ENCODE measurements at places on chromosomes 1 and 21.

DNA sequence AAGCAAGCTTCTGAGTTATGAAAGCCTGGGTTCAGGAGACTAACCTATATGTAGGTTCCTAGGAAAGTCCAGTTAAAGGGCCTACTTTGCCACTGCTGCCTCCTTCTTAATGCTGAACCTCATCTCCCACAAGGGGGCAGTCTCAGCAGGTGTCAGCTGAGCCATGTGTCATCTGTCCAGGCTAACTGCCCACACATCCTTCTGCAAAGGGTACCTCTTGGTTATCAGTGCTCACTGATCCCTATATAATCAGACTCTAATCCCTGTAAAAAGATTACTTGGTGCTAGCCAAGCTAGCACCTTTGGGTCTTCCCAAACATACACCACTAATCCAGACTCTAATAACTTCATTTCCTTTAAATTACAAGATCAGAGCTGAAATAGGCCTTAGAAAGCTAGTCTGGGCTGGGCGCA is 9.0 kb downstream of the PRDX1 start:
- DNase-seq: peak; percentile 39

- DNase-seq: peak; percentile 45
These were observed 7.9 kb upstream of the UMODL1 start for GRCh38 chr21:42063191-42063570.

- DNase-seq: no peak
These were observed 226.4 kb downstream of the TGFB2 start for GRCh38 chr1:218571491-218571890.

- no peak for DNase-seq
These were observed 38.9 kb upstream of the ADARB1 start for GRCh38 chr21:45035477-45035848.

GRCh38 chr1:239858057-239858456 is 233.6 kb upstream of the FMN2 start:
- no peak for DNase-seq

DNA sequence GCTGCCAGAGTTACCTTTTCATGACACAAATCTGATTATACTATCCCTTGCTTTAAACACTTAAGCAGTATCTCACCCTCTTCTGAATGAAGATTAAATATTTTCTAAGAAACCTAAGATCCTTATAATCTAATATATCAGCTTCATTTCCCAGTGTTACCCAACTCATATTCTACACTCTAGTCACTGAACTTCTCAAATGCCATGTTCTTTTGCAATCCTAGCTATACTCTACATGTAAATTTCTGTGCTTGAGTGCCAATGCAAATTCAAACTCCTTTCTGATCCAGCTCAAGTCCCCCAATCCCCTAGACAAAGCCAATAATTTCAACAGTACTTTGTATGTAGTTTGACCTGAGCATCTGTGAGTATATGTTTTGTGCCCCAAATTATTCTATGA is 293.9 kb downstream of the SDCCAG8 start:
- DNase-seq: no peak

DNA sequence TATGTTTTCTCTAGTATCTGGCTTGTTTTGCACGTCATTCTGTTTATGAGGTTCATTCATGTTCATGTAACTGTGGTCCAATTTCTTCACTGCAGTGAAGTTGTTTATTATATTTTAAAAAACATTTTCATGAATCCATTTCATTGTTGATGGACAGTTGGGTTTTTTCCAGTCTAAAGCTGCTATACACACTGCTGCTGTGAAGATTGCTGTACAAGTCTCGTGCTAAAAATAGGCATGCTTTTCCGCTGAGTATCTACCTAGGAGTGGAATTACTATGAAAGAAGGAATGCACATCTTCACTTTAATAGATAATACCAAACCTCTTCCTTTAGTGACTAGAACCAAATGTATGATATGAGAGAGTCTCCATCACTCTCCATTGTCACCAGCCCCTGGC is 49.0 kb upstream of the ETS2 start:
- DNase-seq: no peak

DNA sequence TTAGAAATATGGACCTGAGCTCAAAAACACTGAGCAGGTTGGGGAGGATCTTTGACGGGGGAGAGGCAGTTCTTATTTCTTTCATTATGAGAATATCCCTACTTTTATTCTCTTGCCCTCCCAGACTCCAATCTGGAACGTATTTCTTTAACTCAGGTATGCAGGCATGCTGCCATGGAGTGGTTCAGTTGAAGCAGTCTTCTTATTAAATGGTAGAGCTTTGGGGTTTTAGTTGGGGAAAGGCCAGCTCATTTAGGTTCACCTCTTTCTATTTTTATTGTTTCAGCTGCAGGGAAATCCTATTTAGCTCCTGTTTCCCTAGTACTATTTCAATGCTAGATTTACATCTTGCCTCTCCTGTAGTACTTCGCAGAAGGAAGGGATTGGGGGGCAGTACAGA is 198.9 kb downstream of the TTLL7 start:
- no peak for DNase-seq

DNA sequence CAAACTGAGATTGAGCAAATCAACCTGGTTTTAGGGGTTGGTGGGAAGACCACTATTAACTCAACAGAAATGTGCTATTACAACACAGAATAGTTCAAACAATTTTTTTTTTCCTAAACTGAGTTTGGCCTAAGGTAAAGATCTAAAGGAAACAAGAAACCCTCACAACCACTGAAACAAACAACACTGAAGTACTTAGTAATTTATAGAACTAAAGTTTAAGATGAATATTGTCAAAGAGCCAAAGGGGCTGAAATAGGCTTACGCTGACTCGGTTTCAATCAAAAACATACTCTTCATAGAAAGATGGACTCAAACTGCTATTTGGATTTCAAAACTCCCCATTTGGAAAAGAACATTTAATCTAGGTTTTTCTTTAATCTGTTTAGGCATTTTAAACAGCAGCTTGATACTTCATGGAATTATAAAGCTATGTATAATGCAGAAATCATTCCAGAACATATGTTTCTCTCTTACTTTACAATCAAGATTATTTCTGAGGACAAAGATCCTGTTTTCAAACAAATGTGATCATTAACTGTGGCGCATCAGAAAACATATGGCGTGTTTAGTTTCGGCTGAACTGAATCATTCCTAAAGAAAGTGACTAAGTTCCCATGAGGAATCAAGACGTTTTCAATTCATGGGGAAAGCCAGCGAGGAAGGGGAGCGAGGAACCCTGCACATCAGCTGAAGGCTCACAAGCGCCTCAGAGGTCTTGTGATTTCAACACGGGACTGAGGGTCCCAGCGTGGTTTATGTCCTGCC is 62.7 kb downstream of the SYT6 start:
- no peak for DNase-seq

DNA sequence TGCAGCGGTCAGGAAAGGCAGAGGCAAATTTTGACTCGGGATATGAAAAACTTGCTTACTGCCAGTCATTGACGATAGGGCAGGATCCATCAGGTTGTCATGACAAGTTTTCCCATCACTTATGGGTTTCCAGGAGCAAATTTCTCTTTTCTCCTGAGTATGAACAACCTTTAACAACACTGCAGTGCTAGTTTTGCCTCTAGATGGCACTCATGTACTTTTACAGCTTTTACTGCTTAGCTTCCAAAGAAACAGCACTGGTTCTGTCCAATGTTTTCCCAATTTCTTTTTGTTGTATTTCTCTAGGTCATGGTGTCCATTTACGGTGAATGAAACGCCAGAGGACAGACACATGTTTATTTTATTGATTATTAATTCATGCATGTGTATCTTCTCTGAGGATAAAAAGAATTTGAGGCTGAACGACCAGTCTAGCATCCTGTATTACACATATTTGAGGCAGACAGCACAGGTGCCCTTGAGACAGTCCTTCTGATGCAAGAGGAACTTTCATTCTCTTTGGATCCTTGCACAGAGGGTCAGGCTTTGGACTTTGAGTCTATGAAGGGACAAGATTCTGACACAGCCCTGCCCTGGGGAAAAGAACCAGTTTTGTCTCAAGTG is 112.3 kb upstream of the TRABD2B start:
- DNase-seq: no peak

GRCh38 chr1:214551436-214552173 is at the start of gene PTPN14:
TSS of gene PTPN14 (minus strand) at chr1:214551602. CDS start at chr1:214464803, 86,799 bp downstream.
- DNase-seq: no peak

GRCh38 chr1:239125893-239126292 is 260.5 kb upstream of the CHRM3 start:
- no peak for DNase-seq

DNA sequence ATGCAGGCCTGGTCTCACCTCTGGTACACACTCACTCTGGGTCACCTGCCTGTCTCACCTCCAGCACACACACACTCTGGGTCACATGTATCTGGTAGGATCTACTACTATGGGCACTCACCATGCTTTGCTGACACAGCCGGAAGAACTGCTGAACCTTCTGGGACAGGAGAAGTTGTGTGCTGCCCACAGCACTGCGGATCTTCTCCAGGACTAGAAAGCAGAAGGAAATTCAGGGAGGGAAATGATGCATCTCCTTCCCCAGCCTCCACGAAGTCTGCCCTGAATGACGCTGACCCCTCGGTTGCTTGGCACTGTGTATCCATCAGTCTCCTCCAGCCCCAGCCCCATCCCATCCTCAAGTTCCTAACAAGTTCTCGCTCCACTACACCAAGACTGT is 7.9 kb upstream of the SMIM12 start:
- no peak for DNase-seq

DNA sequence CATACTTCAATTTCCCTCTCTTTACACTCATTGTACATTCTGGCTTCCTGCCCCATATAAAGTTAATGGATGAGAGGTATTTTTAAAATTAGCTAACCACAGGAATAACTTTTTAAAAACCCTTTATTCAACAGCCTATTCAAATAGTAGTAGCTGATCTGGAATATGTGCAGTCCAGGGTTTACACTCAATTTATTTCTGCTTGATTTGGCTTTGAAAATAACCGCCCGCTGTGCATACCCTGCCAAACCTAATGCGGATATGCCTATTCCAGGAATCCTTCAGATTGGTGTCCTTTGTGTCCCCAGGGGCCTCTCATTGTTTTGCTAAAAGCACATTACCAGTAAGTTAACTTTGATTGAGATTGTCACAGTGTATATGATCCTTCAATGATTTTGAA is 1686.2 kb downstream of the PLA2G4A start:
- DNase-seq: no peak

GRCh38 chr1:66182026-66182425 is 351.9 kb upstream of the SGIP1 start:
- no peak for DNase-seq

- no peak for DNase-seq
These were observed 29.4 kb upstream of the CCSAP start for GRCh38 chr1:229372251-229372650.

- no peak for DNase-seq
These were observed 84.1 kb upstream of the RRP15 start for GRCh38 chr1:218200979-218201378.

DNA sequence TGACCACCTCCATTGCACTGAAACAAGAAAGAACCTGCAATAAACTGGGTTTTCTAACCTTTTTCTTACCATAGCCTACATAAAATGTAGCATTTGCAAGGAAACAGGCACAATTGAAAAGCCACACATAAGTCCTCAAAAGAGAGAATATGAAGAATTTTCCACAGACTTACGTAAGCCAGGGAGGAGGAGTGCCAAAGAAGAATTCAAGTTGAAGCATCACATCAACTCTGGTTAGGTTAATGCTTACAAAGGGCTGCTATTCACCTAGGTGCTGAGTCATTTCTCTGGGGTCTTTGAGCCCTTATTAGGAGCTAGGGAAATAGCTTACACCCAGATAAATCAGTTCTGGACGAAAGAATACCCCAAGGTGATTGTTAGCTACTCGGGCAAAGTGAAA is 9.6 kb downstream of the OSCP1 start:
- DNase-seq: no peak

DNA sequence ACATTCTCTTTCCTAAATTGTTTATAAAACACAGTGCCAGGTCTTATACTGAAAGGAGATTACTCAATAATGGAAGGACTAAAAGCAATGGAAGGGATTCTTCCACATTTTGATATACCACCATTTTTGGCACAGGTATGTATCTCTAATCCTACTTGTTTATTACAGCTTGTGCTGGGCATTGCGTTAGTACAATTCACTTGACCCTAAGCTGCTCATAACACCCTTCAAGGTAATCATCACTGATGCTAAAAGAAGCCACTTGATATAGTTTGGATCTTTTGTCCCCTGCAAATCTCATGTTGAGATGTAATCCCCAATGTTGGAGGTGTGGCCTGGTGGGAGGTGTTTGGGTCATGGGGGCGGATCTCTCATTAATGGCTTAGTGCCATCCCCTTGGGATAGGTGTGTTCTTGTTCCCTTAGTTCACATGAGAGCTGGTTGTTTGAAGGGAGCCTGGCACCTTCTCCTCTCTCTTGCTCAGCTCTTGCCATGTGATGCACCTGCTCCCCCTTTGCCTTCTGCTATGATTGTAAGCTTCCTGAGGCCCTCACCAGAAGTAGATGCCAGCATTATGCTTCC is 71.1 kb downstream of the NIBAN1 start:
- DNase-seq: no peak

GRCh38 chr21:34938089-34938764 is 110.9 kb downstream of the RUNX1 start:
- no peak for DNase-seq

DNA sequence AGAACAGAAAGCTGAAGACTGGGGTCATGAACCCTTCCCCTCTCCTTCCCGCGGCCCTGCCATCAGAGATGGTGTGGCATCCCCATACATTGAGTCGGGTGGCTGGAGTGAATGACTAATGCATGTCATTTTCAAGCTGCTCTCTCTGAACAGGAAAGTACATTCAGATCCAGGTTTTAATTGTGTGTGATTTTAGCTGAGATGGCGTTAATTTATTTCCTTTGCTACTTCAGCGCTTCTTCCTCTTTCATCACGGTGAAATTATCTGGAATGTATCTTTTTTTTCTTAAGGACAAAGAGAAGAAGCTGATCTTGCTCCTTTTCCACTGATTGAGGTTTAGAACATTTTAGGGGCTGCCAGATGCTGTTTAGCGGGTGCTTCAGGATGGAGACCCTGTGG is 8.6 kb upstream of the LRRN2 start:
- no peak for DNase-seq

DNA sequence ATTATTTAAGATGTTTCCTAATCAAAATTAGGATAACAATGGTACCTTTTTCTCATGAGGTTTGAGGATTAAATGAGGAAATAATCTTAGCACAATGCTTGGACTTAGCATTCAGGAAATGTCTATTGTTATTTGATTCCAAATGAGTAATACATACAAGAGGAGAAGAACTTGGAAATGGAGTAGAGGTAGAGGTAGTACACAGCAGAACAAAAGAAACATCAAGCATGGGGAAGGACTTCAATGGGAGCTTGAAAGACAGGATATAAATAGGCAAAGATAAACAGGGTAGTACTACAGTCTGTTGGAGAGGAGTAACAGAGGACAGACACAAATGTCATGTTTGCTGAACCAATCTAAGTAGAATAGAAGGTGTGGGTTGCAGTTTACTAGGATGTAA is 59.5 kb upstream of the RGS2 start:
- DNase-seq: no peak

- DNase-seq: no peak
These were observed 125.1 kb downstream of the PRRX1 start for GRCh38 chr1:170789063-170789462.

- DNase-seq: no peak
These were observed 37.9 kb downstream of the WNT4 start for GRCh38 chr1:22104865-22105437.
